HEK293T (cell line): ENCODE measurements at places on chromosomes 7 and 10.
A peak's percentile ranks its signal among the peaks of the same experiment; 100 is the strongest.

DNA sequence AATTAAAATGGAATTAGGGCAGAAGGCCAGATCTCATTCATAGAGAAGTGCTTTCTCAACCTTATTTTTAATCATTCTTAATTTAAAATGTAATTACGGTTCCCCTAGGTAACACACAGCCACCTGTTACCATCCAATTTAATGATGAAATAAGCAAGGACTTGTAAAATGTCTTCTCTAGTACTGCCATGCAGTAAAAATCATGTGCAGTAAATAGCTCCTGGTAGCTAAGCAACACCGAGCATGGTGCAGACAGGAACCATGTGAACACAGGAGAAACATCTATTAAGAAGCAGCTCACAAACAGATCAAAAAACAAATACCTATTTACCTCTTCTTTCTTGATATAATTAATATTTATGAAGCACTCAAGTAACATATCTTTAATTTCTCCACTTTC, 15.1 kb downstream of the NCAPG2 start:
- DNase-seq: no peak

DNA sequence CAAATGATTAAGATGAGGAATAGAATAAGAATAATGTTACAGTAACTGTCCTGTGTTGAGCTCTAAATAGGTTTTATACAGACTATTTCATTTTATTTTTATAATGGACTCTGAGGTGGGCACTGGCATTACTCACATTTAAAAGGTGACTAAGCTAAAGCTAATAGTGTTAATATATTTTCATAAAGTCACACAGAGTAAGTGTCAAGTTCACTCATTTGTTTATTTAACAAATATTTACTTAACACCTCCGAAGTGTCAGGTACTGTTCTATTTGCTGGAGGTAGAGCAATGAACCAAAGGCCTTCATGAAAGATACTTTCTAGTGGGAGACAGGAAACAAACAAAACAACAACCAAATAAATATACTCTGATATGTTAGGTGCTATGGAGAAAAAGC, 44.0 kb downstream of the ASB4 start:
- DNase-seq: no peak

- no peak for DNase-seq
Measured at GRCh38 chr10:133179651-133180050, 19.6 kb downstream of the KNDC1 start.

DNA sequence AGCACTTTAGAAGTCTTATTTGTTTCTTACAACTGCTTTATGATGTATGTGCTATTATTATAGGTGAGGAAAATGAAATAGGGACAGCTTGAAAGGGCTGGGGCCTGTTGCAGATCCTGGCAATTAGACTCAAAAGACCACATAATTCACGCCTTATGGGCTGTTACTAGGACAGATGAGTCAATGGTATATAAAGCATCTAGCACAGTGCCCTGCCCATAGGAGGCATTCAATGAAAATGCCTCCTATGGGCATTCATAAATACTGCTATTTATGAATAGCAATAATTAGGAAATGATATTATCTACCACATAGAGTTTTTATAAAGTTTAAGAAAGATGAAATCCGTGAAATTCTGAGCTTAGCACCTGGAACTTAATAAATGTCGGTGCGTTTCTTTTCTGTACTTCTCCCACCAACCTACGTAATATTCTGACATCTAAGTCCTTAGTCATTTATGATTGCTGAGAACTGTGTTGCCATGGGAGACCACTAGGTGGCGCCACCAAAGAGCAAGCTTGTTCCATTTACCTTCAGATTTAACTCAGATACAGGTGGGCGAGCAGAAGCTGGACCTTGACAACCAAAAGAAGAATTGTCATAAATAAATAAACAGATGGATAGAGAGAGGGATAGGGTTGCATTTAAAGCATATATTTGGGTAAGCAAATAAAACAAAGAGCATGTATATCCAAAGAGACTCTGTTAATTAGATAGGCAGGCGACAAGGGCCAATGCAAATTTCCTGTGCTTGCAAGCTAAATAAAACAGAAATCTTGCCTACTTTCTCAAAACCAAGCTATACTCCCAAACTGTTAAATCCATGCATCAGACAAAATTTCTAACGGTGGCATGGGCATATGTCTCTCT, 699.9 kb downstream of the INHBA start:
- peak; percentile 36 for DNase-seq

- no peak for DNase-seq
Measured at GRCh38 chr7:25805027-25805687, 346.8 kb upstream of the NFE2L3 start.

GRCh38 chr7:116193329-116194087, 16.8 kb upstream of the TES start:
- DNase-seq: no peak

- DNase-seq: no peak
Measured at GRCh38 chr7:68505721-68506120, 1092.6 kb upstream of the AUTS2 start.

- DNase-seq: no peak
Measured at GRCh38 chr10:14362104-14362503, 31.4 kb upstream of the FRMD4A start.

- DNase-seq: no peak
Measured at GRCh38 chr10:106280896-106281460, 883.5 kb downstream of the SORCS1 start.

DNA sequence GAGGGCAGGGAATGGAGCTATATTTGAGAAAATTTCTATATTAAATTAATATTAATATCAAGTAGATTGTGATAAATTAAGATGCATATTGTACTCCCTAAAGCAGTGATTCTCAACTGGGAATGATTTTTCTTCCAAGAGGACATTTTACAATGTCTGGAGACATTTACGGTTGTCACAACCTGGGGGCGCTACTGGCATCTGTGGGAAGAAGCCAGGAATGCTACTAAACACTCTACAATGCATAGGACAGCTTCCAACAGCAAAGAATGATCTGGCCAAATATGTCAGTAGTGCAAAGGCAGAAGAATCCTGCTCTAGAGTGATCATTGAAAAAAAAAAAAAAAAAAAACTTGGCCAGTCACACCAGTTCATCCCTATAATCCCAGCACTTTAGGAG, 100.0 kb downstream of the LSM5 start:
- no peak for DNase-seq

DNA sequence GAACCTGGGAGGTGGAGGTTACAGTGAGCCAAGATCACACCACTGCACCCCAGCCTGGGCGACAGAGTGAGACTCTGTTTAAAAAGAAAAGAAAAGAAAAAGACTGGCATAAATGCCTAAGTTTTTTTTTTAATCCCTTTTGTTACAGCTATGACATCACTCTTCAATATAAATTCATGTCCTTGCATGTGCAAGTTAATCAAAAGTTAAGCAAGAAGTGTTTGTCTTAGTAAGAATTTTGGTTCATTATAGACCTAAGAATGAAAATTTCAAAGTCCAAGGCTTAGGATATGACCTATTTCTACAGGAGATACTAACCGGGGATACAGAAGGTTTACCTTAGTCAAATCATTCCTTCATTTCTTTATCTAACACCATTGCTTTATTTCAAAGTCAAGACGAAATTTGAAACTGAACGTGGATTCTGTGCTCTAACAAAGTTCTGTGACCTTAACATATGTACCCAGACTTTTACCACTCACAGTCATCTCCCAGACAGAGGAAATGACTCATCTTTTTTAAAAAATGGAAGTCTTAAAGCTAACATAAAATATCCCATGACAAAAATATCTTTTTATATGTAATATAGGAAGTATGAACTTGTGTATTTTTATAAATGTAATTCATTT, 29.3 kb upstream of the ITGB8 start:
- no peak for DNase-seq

- no peak for DNase-seq
Measured at GRCh38 chr10:17476073-17476472, 21.7 kb upstream of the ST8SIA6 start.

GRCh38 chr7:98956937-98957336, 78.6 kb downstream of the TRRAP start:
- DNase-seq: no peak

GRCh38 chr7:121337398-121337797, 8.6 kb downstream of the WNT16 start:
- no peak for DNase-seq

- no peak for DNase-seq
Measured at GRCh38 chr10:28839600-28840007, 162.3 kb downstream of the BAMBI start.

DNA sequence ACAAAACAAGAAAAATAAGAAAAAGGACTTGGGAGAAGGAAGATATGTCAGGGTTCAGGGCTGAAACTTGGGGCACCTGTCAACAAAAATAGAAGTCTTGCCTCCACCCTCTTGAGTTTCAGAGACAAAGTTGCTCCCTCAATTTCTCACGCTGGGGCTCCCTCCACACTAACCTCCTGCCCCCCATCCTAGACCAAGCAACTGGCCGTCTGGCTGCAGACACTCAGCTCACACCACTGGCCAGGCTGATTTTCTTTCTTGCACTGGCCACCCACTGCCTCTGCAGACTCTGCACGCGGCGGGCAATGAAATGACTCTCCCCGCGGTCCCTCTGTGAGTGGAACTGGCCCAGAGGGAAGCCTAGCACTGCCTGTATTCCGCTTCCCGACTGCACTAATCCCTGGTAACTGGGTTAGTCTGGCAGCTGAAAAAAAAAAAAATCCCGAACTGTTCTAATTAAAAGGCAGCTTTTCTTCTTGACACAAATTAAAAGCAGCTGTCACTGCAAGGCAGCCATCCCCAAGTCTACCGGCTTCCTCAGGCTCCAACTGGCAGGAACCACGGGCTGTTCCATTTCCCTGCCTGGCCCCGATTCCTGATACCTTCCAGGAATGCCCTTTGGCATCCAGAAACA, 83.5 kb downstream of the SPDYE5 start:
- DNase-seq: no peak

DNA sequence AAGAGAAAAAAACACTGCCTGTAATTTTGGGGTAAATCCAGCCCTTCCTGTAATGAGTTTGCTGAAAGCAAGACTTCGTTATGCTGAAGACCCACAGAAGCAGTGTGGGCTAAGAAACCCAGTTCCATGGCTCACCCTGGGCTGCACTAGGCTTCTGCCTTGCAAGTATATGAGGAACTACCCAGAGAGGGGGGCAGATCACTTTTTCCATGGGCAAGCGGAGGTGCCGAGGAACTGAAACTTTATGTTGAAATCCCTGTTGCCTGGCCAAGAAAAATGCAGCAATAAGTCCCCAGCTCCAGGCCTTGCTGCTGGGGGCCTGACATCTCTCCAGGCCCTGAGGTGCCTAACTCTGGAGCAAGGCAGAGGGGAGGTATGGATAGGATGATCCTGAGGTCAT, 8.5 kb downstream of the RASSF4 start:
- DNase-seq: no peak

DNA sequence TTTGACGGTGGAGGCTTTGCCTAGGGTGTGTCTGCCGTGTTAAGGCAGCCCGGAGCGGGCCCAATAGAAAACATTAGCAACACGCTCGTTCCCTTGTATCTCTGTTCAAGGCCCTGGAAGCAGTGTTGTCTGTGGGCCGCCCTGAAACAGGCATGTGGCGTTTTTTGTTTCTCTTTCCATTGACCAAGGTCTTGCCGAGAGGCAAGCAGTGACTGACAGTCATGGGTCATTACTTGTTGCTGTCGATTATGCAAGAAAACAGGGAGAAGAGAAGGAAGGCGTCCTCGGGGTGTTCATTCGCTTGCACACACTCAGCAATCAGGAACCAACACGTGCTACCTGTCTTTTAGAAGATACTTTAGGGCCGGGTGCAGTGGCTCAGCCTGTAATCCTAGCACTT, 92.5 kb downstream of the EZH2 start:
- DNase-seq: no peak

- no peak for DNase-seq
Measured at GRCh38 chr7:115701141-115701540, 329.4 kb downstream of the TFEC start.

DNA sequence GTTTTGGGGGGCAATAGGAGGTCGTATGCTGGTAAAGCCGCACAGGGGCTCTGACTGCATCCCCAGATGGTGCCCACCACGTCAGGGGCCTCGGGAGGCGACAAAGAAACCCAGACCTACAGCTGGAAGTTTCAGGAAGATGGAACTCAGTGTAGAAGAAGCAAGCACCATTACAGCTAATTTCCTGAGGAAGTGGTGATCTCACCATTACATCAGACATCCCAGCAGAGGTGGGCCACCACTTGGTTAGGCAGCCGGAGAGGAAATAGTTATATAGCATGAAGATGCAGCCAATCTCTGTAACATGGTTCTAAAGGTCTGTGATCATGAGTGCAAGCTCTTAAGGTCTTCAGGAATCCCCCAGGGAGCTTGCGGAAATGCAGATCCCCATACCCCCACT, 127.3 kb upstream of the PCBD1 start:
- peak; percentile 32 for DNase-seq

GRCh38 chr7:113366122-113366521, 247.8 kb upstream of the SMIM30 start:
- DNase-seq: no peak

- no peak for DNase-seq
Measured at GRCh38 chr7:109638321-109638720, 1068.6 kb downstream of the DNAJB9 start.

- DNase-seq: no peak
Measured at GRCh38 chr10:33193701-33194521, 140.6 kb downstream of the NRP1 start.

- no peak for DNase-seq
Measured at GRCh38 chr7:41428381-41428780, 274.5 kb downstream of the INHBA start.

DNA sequence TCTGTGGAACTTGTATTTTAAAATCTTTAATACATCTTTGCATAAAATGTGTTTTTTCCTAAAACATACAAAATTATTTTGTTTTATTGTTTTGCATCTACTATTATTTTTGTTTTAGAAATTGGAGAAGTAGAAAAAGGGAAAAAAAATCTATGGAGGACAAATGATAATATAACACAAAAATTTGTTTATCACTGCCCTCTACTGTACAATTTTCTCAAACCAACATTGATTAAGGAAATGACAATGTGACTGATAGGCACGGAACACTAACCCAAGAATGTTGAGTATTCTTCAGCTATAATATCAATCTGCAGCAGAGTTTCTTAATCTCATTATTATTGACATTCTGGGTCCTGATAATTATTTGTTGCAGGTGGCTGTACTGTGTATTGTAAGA, 9.5 kb upstream of the ING3 start:
- no peak for DNase-seq

GRCh38 chr7:7810826-7811225, 92.4 kb upstream of the RPA3 start:
- no peak for DNase-seq

- DNase-seq: no peak
Measured at GRCh38 chr7:51613911-51614357, 297.3 kb upstream of the COBL start.

DNA sequence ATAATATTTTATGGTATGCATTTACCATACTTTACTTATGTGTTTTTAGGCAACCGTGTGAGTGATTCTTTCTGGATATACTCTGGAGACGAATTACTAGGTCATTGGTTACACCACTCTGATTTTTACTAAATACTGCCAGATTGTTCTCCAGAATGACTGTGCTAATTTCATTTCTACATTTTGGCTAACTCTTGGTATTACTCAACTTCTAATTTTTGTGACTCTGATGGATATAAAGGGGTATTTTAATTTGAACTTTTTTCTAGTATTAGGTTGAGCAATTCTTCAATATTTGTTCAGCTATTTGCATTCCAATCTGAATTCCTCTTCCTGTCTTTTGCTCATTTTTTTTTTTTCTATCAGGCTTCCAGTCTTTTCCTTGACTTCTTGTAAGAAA, 223.6 kb downstream of the MDFIC start:
- no peak for DNase-seq
